ENCODE measurements at places on chromosomes 5 and 9.

DNA sequence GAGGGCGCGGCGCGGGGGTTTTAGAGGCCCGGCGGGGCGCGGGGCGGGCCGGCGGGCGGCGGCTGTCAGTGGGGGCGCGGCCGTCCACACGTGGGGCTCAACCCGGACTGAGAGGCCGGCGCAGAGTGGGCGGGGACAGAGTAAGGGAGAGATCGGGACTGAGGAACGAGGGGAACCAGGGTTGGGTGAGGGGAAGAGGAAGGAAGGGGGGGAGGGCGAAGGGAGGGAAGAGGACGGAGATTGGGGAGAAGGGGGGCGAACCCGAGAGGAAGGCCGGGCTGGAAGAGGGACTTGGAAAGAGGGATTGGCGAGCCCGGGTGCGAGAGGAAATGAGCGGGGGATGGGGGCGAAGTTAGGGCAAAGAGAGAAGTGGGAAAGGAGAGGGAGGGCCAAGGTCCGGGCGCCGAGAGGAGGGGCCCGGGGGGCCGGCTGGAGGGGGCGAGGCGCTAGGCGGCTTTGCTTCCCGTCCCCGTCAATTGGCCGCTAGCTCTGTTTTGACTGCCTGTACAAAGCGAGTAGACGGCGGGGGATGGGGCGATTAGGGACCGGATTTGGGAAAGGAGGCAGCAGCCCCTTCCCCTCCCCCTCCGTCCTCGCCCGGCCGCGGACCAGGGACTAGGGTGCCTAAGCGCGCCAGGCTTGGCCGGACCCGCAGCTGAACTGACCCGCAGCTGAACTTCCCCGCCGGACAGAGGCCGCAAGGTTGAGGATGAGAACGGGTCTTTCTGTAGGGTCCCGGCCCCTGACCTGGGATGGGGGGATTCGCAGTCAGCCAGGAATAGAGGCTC is 399 bp upstream of the FBN2 start:
- DNase-seq: peak; percentile 99

- peak; percentile 69 for DNase-seq
These were observed 54.9 kb downstream of the NDST1 start for GRCh38 chr5:150562832-150563231.

DNA sequence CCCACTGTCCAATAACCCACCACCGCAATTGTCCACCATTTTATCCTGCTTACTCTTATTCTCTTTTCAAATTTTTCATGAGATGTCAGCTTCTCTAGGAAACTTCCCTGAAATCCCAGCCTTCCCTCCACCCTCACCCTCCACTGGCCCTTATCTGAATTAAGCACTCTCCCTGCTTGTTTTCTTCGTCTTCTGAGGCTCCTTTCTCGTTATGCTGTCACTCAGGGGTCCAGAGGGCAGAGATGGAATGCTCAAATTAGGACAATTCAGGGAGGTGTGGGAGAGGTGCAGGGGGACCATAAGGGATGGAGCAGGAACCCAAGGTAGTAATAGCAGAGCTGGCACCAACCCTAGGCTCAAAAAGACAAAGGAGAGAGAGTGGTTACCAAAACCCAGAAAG is 5.0 kb upstream of the DAPK1 start:
- DNase-seq: no peak

DNA sequence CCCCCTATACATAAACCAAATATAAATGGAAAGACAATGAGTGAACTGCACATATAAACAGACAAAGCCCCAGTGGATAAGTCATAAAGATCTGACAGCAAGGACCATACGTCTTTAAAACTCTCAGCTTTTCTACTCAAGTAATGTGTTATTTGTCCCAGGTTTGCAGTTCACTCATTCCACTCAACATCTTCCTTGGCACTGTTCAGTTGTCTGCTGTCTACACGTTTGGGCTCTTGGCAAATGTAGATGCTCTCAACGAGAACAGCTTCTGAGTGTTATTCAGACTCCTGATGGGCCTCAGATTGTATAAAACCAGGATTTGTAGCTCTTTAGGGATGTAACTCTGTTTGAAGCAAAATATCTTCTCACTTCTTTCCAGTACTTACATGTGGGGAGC is 198.2 kb upstream of the SEMA6A start:
- DNase-seq: no peak

GRCh38 chr5:160312134-160312959 is at the start of gene CCNJL:
Gene CCNJL (minus strand): TSS chr5:160312564. CDS start chr5:160311923, 641 bp downstream.
- peak; percentile 87 for DNase-seq

DNA sequence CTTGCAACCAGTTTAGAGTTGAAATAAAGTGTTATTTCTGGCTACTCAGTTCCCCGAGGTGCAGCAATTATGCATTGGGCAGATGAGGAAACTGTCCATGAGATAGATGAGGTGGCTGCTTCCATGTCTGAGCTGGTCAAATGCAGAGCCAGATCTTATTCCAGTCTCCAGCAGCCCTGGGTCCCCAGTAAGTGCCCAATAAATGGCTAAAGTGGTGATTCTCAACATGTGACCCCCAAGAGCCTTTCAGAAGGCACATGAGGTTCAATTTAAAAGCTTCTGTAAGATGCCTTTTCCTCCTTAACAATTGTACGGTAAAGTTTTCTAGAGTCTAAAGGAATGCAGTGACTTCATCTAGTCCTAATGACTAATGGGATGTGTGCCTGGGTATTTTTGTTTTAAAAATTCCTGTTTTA is 17.5 kb downstream of the ATOX1 start:
- DNase-seq: peak; percentile 68

GRCh38 chr9:83966209-83966582 is 13.8 kb downstream of the HNRNPK start:
- DNase-seq: no peak

DNA sequence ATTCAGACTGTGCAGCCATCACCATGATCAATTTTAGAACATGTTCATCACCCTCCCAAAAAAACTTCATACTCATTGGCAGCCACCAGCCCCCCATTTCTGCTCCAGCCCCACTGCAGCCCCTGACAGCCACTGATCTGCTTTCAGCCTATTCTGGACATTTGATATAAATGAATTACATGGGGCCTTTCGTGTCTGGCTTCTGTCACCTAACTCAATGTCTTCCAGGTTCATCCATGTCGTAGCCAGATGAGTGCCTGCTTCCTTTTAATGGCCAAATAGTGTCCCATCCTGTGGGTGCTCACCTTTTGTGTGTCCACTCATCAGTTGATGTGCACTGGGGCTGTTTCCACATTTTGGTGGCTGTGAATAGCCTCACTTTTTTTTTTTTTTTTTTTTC is 63.5 kb downstream of the HMCN2 start:
- DNase-seq: no peak

Data from adipocyte (in vitro differentiated cells).